Iris pigment epithelial cell (primary cell): ENCODE measurements at places on chromosomes 6 and 20.

DNA sequence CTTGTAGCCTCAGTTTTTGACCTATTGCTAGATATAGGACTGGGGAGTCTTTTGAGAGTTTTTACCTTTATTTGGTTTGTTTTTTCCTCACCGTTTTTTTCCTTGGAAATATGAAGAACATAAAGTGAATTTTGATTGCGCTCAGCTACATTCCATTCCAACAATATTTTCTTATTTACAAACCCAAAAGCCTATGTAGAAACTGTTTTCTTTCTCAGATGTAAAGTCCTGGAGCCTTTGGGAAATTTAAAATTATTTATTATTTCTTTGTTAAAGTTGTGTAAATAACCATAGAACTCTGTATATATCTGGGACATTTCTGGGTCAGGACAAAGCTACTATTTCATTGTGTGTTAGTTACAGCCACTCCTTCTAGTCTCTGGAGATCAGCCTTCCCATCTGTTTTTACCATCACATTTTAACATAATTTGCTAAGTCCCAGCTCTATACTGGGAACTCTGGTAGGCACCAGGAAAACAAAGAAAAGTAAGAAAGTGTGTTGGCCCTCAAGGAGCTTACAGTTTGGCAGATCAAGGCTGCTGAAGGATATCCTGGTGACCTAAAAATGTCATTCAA, 68.8 kb downstream of the JAG1 start:
- no peak for DNase-seq

DNA sequence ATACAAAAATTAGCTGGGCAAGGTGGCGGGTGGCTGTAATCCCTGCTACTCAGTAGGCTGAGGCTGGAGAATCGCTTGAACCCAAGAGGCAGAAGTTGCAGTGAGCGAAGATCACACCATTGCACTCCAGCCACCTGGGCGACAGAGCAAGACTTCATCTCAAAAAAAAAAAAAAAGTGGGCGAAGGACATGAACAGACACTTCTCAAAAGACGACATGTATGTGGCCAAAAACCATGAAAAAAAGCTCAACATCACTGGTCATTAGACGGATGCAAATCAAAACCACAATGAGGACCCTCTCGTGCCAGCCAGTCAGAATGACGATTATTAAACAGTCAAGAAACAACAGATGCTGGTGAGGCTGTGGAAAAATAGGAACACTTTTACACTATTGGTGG, 344.9 kb upstream of the JARID2 start:
- DNase-seq = no peak

DNA sequence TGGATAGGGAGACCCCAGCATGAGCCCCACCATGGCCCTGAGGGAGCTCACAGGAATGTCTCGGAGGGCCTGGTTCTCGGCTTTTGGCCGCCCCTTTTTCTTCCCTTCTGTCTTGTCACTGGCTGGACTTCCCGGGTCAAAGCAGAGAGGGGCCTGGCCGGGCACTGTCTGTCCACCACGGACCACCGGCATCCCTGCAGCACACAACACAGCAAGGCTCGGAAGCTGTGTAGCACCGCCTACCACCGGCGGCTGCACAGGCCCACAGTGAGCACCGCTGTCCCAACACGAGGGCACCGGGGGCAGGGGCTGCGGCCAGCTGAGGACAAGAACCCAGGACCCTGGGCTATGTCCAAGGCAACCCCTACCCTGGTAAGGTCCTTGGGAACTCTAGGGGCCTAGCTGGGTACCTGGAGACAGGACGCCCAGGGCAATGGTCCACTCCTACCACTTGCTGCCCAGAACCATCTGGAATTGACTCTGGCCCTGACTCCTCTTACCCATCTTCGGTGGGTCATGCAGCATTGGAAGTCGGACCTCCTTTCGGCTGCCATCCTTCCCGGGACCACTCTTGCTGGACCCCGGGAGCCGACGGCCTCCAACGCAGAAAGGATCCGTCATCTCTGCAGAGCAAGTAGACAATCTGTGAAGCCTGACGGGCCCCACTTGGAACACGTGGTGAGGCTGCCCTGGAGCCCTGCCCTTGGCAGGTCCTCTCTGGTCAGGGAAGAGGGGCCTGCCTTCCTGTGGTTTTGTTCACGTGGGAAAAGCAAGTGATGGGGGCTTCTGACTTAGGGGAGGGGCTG, 2.2 kb downstream of the ZNF512B start:
- DNase-seq = no peak

DNA sequence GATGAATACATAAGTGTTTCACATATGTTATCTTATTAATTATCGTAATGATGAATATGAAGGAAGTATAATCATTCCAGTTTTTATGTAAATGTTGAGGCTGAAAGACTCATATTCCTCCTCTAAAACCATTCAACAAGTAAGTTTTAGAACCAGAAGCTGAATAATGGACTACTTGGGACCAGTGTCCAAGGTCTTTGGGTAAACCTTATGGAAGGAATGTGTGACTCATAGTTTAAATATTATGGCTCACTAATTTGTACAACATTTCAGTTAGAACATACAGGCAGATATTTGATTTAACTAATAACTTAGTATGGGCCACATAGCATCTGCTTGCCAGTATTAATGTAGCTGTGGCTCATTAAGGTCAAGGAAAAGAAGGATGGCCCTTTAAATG, 209.6 kb downstream of the TFAP2B start:
- DNase-seq = peak; percentile 73

GRCh38 chr20:38805502-38805957, at the start of gene PPP1R16B:
TSS of gene PPP1R16B (plus strand) at chr20:38805697. CDS start at chr20:38835926, 30,229 bp downstream.
- DNase-seq = no peak

DNA sequence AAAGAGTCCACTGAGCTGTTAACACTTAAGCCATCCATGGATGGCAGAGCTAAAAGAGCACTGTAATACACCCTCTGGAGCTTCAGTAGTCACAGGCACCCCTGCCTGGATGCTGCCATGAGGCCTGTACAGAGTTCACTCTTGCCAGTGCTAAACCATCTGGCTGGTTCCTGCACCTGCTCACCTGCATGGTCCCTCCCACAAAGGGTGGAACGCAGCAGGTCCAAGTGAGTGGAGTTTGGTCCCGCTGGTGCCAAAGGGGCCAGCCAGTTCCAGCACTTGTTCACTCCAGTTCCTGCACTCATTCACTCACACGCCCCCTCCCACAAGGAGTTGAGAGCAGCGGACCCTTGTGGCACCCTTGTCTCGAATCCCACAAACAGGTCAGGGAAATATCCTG, 503.5 kb downstream of the HACE1 start:
- DNase-seq = no peak

GRCh38 chr6:129874837-129875236, 13.7 kb upstream of the TMEM244 start:
- no peak for DNase-seq

- no peak for DNase-seq
Observed at GRCh38 chr6:170172825-170173256, 118.0 kb downstream of the DLL1 start.

DNA sequence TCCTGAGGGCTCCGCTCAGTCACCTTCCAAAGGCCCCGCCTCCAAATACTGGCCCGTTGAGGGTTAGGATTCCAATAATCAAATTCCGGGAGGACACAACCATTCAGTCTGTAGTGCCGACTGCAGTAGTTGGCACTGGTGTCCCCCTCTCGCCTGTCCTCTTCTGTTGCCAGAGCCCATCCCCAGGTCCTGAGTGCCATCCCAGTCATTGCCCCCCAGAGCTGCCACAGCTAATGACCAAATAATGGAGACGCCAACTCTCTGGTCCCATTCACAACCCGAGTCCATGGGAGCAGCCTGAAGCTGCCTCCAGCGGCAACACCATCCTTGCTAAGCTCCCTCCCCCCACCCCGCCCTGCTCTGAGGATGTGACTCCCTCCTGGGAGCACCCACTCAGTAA, 115.9 kb downstream of the JPH2 start:
- no peak for DNase-seq

GRCh38 chr20:46549188-46549972, 1.1 kb downstream of the OCSTAMP start:
- no peak for DNase-seq

DNA sequence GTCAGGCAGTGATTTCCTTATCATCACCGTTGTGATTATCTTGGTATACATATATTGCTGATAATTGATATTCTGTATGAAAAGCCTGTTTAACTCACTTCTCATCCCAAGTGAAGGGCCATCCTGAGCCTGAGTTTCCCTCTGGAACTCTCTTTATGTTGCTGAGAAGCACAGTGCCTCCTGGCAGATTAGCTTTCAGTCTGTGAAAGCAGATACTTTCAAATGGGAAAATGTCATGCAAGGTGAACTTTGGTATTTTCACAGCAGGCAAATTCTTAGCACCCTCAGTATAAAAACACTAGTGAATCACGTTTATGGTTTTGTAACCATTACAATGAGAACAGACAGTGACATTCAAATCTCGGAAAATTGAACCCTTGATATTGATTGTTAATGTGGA, 151.6 kb downstream of the PRIM2 start:
- DNase-seq = peak; percentile 17

GRCh38 chr20:58550275-58551059, 35.3 kb upstream of the APCDD1L start:
- peak; percentile 98 for DNase-seq
